ENCODE measurements at places on chromosomes 5 and 9.

DNA sequence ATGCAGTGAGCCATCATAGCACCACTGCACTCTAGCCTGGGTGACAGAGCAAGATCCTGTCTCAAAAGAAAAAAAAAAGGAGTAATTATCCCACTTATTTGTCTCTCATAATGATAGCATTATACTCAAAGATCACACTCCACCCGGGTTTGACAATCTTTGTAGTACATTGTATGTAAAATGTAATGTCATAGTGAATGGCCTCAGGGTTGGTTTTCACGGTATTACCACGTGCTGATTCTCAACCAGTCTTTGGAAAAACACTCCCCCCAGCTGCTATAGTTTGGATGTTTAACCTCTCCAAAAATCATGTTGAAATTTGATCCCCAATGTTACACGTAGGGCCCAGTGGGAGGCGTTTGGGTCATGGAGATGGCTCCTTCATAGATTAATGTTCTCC is 402.4 kb upstream of the GRAMD2B start:
- no peak for DNase-seq

- DNase-seq: no peak
These were observed 242.1 kb upstream of the NUDT12 start for GRCh38 chr5:103804711-103805110.

GRCh38 chr5:137344723-137345322 is 154.3 kb downstream of the SPOCK1 start:
- DNase-seq: no peak

DNA sequence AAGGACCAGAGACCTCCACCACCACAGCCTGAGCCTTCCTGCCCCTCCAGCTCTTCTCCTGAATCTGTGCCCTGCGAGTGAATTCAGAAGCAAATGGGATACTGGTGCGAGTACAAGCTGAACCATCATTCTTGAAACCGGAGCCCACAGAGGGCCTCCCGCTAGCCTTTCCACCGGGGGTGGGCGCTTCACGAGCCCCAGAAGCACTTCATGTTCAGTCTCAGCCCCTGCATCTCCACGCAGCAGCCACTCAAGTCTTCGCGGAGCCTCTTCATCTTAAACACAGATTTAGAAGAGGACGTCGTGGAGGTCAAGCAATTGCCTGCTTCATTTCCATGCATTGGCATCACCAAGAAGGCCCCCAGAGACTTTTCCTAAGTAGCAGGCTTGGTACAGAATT is 26.0 kb upstream of the OLFM1 start:
- DNase-seq: no peak

- DNase-seq: no peak
These were observed 44.0 kb downstream of the NKX2-5 start for GRCh38 chr5:173191015-173191414.

DNA sequence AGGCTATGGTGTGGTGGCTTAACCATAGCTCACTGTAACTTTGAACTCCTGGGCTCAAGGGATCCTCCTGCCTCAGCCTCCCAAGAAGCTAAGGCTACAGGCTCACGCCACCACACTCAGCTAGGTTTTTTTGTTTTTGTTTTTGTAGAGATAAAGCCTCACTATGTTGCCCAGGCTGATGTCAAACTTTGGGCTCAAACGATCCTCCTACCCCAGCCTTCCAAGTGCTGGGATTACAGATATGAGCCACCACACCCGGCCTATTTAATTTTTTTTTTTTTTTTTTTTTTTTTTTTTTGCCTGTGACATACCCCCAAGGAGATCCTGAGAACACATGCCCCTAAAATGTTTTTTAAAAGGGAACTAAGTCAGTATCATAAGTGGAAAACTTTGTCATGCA is 10.4 kb downstream of the FUBP3 start:
- DNase-seq: no peak

- DNase-seq: no peak
These were observed 24.0 kb downstream of the ENC1 start for GRCh38 chr5:74616236-74617146.

DNA sequence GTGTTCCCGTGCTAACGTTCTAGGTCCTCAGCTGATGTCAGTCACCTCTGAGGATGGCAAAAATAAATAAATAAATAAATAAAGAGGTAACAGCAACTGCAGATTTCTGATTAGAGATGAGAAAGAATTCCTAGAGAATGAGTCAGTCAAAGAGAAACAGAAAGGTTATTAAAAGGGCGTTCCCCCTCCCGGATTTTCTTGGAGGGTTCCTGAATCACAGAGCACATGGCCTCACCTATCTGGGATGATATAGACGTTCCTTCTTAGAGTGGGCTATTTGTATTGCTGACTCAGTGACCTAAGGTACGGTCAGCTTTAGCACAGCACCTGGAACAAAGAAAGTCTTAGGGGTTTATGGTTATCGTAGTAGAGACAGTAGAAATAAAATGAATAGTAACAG is 30.6 kb downstream of the HTR4 start:
- no peak for DNase-seq

- DNase-seq: no peak
These were observed 498.9 kb downstream of the NTRK2 start for GRCh38 chr9:85168412-85168811.

- DNase-seq: no peak
These were observed 49.9 kb upstream of the TTC23L start for GRCh38 chr5:34789021-34789531.

GRCh38 chr5:64861281-64861680 is 92.6 kb downstream of the CWC27 start:
- DNase-seq: no peak

- no peak for DNase-seq
These were observed 13.3 kb upstream of the COL5A1 start for GRCh38 chr9:134628354-134628736.

DNA sequence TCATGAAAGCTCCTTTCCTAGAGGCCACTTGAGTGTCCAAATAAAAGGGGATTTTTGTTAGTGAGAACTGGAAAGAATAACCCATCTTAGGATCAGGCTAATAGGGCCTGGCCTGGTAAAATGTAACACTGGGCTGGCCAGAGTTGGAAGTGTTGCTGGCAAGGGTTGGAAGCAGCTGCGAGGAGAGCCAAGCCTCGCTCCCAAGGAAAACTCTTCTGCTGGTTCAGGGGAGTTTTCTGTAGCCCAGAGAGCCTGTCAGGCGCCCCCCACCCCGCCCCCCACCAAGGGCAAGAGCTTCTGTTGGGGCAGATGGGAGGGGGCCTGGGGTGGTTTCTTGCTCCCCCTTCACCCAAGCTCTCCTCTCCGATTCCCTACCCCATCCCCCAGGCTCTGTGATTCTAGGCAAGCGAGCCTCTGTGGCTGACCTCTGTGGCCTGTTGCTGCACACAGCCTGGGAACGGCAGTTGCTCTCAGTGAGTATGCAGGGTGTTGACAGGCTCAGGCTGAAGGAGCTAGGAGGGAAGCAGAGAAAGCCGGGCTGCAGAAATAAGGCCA is 547.8 kb downstream of the CCDC171 start:
- DNase-seq: no peak

DNA sequence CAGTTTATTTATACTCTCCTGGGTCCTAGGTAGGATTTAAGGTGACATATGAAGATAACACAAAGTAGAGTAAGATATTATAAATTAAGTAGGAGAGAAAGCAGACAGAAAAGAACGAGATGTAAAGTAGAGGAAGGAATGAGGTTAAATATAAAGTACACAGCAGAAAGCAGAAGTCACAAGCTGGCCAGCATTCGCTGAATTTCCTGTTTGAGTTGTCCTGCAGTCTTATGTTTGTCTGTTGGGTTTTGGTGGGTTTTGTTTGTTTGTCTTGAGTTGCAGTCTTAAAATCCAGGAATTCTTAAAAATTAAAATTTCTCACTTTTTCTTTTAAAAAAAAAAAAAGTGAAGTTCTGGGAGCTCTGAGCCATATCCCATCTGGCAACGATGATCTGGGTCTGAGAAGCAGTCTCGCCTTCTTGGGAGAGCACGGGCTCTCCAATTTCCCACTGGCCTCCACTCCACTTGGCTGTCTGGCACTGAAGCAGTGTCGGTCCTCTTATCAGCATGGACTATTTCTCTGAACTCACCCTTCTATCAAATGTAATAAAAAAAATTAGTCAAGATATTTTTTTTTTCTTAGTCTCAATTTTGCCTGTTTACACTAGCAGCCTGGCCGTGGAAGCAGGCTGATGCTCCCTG is 2.0 kb downstream of the S100Z start:
- no peak for DNase-seq

DNA sequence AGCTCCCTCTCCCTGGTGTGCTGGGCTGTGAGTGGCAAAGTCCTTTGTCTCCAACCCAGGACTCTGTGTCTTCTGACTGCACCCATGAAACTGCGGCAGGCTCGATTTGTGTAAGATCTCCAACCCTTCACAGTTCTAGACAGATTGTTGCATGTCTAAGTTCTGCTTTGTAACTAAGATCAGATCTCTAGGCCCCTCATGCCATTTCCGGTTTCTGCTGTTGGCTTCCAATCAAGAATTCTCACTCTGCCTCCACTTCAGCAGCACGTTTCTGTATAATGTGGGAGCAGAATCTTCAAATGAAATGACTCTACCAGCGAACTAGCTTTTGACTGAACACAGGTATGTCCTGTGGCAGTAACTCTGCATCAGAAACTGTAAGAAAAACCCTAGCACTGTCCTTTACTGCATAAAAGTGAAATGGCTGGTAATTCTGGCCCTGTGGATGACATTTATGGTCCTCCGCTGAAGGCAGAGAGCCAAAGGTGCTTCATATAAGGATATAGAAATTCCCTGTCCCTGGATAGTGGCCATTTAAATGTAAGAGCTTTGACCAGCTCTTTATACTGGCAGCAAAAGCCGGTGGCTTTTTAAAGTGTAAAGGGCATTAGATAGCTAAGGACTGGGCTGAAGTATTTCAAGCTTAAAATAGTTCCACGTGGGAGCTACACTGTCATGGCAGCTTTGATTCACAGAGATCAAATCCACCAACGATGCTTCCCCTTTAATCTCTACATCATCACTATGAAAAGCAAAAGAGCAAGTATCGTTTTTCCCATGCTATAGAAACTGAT is 319.0 kb upstream of the CDH6 start:
- DNase-seq: no peak

DNA sequence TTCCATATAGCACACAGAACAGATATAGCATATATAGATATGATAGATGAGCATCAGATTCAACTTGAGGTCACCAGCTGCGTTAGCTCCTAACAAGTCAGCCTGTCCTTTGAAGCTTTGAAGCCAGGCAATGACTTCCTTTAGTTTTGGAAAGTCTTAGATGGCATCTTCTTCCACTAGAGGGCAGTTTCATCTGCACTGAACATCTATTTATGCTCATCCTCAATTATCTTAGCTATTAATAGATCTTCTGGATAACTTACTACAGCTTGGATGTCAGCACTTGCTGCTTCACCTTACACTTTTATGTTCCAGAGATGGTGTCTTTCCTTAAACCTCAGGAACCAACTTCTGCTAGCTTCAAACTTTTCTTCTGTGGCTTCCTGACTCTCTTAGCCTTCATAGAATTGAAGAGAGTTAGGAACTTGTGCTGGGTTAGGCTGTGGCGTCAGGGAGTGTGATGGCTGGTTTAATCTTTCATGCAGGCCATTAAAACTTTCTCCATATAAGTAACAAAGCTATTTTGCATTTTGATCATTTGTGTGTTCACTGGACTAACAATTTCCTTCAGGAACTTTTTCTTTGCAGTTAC is 1401.4 kb downstream of the EFNA5 start:
- no peak for DNase-seq

DNA sequence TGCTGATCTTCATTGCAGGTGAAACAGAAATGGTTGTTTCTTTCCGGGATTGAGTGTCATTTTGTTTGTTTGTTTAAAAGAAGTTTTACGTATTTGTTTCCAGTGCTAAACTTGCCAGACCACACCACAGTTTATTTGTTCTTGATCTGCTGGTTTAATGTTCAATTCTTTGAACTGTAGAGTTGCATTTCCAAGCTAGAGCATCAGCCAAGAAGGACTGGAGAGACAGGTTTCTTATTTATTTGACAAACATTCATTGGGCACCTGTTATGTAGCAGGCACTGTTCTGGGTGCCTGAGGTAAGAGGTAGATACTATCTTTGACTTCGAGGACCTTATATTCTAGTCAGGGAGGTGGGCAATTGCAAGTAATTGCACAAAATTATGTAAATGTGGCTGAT is 45.0 kb downstream of the MCCC2 start:
- no peak for DNase-seq

GRCh38 chr9:120938851-120939250 is 12.3 kb upstream of the TRAF1 start:
- no peak for DNase-seq

- no peak for DNase-seq
These were observed 74.0 kb downstream of the WDR41 start for GRCh38 chr5:77418162-77418561.

- DNase-seq: no peak
These were observed 3.8 kb upstream of the ZNF782 start for GRCh38 chr9:96858018-96858573.

DNA sequence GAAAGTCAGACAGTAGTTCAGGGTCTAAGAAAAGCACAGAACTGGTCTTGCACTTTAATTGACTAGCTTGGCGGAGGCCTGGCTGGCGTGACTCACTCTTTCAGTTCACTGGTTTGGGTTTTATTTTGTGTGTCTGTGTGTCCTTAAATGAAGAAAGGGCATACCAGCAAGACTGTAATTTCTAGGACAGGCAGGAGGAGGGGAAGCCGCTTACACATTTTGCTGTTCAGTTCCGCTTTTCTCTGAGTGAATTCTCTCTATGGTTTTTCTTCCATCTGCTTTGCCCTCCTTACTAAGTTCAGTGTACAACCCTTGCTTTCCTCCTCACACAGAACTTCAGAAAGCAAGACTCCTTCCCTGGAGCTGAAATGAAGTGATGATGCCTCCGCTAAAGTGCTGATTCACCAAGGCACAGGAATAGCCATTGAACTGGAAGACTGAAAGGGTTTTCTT is 150.8 kb downstream of the MEF2C start:
- DNase-seq: no peak

DNA sequence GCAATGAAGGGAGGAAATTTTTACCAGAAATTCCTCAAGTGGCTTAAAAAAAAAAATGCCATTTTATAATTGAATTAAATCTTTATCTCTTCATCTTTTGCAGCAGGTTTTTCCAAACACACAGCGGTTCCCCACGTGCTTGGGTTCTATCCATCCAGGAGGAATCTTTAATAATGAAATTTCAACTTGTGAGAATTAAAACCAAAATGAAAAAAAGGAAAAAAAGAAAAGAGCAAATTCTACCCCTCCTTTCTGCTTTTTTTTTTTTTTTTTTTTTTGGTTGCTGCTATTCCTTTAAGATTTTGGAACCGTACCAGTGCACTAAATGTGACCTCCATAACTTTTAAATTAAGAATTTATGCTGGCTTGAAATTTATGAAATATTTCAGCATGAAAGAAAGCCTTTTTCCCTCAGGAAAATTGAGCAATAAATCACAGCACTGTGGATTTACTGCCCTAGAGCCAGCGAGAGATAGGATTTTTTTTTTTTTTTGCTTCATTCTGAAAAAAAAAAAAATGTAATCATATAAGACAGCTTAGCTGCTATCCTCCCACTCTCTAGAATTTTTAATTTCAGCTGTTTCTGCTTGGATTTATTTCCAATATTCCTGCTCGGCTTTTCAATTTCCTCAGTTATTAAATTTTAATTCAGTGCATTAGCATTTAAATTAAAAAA is 88.5 kb downstream of the ZNF618 start:
- DNase-seq: no peak

DNA sequence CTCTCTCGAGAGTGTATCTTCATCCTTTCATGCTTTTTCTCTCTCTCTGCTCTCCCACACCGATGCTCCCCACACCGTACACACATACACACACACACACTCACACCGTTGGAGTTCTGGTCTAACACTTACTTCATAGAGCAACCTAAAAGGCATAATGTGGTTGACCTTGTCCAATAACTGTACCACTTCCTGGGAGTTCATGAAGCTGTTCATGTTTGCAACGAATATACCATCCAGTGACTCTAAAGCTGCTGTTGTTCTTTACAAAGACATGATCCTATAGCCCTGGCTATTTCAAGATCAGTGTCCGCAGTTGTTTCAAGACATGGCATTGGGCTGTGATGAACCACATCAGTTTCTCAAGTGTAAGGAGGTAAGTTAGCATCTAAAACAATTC is 10.0 kb downstream of the MEF2C start:
- DNase-seq: no peak
